Activated CD4-positive, alpha-beta memory T cell treated with anti-CD3 and anti-CD28 coated beads, Interleukin-2, amount 10 ng/mL, durations not matched to agents 7 days and 5 days (primary cell): ENCODE measurements at places on chromosomes 2 and 18. TPM values are rescaled to one million over a fixed set of nuclear protein-coding genes. Genes with fewer than 3 reads are reported as not detected.
A peak's percentile ranks its signal among the peaks of the same experiment; 100 is the strongest.

GRCh38 chr2:164450278-164450677 lies 171.0 kb downstream of the GRB14 start:
- no peaks in the 10 kb centered on the region for H3K27me3 ChIP-seq
- H3K4me1 ChIP-seq, result no peaks in the 10 kb centered on the region
- no peak overlapping the region for H3K27ac ChIP-seq
- H3K4me3 ChIP-seq, result no peak overlapping the region
- DNase-seq, result no peak
- no peaks in the 10 kb centered on the region for H3K36me3 ChIP-seq

DNA sequence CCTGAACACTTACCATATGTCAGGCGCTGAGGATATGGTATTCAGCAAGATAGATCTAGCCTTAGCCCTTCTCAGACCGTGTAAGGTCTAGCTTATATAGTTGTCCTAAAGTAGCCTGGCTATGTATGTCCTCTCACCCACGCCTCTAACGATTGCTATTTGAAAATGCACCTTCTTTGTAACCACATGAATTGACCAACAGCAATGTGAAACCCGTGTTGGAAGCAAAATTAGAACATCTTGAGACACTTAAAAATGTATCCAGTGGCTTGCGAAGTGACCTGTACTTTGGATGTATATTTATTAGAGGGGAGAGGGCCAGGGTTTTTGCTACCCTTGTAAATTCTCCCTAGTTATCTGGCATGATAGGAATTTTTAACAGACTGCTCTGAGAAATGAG lies 860.0 kb upstream of the ZEB2 start:
- H3K27me3 ChIP-seq, result no peaks in the 10 kb centered on the region
- no peaks in the 10 kb centered on the region for H3K4me1 ChIP-seq
- no peak overlapping the region for H3K4me3 ChIP-seq
- no peak overlapping the region for H3K27ac ChIP-seq
- no peak for DNase-seq

GRCh38 chr2:207423886-207424285 lies 105.9 kb upstream of the CREB1 start:
- peak overlapping the region; percentile 47 for H3K27ac ChIP-seq
- H3K4me3 ChIP-seq, result no peak overlapping the region
- DNase-seq, result peak; percentile 77
- peaks cover 21% of the 10 kb centered on the region for H3K4me1 ChIP-seq
- H3K27me3 ChIP-seq, result peaks cover 3% of the 10 kb centered on the region

- no peaks in the 10 kb centered on the region for H3K36me3 ChIP-seq
- no peaks in the 10 kb centered on the region for H3K4me1 ChIP-seq
- H3K4me3 ChIP-seq, result no peak overlapping the region
- no peaks in the 10 kb centered on the region for H3K27me3 ChIP-seq
These were observed 386.6 kb downstream of the NRXN1 start for GRCh38 chr2:50645346-50645745.

GRCh38 chr2:67142071-67142470 lies 255.1 kb upstream of the ETAA1 start:
- no peaks in the 10 kb centered on the region for H3K36me3 ChIP-seq
- H3K27me3 ChIP-seq, result no peaks in the 10 kb centered on the region
- DNase-seq, result no peak
- no peak overlapping the region for H3K4me3 ChIP-seq

DNA sequence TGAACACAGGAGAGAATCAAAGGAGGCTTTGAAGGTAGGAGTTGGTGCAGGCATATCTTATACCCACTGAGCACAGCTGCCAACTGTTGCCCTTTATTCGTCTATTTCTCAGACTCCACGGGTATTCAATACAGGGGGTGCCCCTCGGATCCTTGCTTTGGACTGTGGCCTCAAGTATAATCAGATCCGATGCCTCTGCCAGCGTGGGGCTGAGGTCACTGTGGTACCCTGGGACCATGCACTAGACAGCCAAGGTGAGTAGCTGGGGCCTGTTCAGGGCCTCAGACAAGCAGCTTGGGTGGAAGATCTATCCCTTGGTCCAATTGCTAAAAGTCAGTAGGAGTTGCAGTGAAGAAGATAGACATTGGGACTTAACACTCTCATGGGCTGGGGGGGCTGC lies 5.2 kb downstream of the CAD start:
- no peak for DNase-seq
- H3K4me3 ChIP-seq, result no peak overlapping the region
- H3K27me3 ChIP-seq, result no peaks in the 10 kb centered on the region
- H3K36me3 ChIP-seq, result peaks cover 68% of the 10 kb centered on the region

- peaks cover 37% of the 10 kb centered on the region for H3K36me3 ChIP-seq
- DNase-seq, result no peak
- no peak overlapping the region for H3K4me3 ChIP-seq
- H3K4me1 ChIP-seq, result peaks cover 34% of the 10 kb centered on the region
- no peaks in the 10 kb centered on the region for H3K27me3 ChIP-seq
- H3K27ac ChIP-seq, result peak overlapping the region; percentile 19
These were observed 30.5 kb downstream of the MAL start for GRCh38 chr2:95056044-95056443.

DNA sequence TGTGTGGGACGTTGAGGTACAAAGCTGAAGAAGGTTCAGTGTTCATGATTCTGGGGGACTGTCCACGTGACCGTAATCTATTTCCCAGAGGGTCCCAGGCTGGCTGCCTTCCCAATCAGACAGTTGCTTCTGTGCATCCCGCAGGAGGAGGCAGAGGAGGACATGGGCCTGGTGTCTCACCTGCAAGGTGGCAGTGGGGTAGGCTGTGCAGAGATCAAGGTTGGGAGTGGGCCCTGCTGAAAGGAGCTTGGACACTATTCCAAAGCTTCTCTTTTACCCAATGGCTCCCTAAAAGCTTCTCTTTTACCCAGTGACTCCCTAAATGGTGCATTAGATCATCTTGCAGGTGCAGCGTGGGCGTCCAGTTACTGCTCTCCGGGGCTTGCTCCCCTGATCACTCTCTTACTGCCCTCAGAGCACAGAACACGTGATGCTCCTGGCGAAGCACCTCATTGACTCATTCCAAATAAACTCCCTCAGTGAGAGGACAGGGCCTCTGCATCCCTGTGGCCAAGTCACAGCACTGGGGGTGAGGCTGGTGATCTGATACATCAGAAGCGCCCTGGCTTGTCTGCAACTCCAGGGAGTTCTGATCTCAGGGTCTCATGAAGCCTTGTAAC lies 41.5 kb downstream of the RNF144A start:
- no peak for DNase-seq
- H3K36me3 ChIP-seq, result peaks cover 6% of the 10 kb centered on the region
- H3K27me3 ChIP-seq, result no peaks in the 10 kb centered on the region
- no peaks in the 10 kb centered on the region for H3K4me1 ChIP-seq
- H3K27ac ChIP-seq, result no peak overlapping the region
- H3K4me3 ChIP-seq, result no peak overlapping the region

GRCh38 chr2:236646441-236646840 lies 76.8 kb downstream of the ACKR3 start:
- H3K27ac ChIP-seq, result no peak overlapping the region
- H3K36me3 ChIP-seq, result no peaks in the 10 kb centered on the region
- peaks cover 30% of the 10 kb centered on the region for H3K27me3 ChIP-seq

- H3K27me3 ChIP-seq, result no peaks in the 10 kb centered on the region
- no peak overlapping the region for H3K27ac ChIP-seq
- DNase-seq, result no peak
- H3K4me3 ChIP-seq, result no peak overlapping the region
These were observed 270.0 kb downstream of the AGAP1 start for GRCh38 chr2:235763816-235764215.

DNA sequence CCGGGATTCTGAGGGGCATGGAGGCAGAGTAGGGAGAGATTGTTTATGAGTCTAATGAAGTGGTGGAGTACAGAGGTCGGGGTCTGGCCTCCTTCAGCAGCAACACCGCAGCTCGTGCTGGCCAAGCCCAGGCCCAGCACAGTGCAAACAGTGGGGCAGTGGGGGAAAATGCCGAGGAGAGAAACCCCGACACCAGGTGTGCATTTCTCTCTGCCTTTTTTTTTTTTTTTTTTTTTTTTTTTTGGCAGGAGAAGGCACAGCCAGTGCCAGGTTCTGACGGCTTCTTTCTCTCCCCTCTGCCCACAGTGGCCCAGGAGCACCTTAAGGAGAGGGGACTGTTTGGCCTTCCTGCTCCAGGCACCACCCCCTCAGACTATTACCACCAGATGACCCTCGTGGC lies 219.3 kb downstream of the GLI2 start:
- peaks cover 2% of the 10 kb centered on the region for H3K4me1 ChIP-seq
- no peak overlapping the region for H3K4me3 ChIP-seq
- H3K27me3 ChIP-seq, result no peaks in the 10 kb centered on the region
- no peak for DNase-seq

DNA sequence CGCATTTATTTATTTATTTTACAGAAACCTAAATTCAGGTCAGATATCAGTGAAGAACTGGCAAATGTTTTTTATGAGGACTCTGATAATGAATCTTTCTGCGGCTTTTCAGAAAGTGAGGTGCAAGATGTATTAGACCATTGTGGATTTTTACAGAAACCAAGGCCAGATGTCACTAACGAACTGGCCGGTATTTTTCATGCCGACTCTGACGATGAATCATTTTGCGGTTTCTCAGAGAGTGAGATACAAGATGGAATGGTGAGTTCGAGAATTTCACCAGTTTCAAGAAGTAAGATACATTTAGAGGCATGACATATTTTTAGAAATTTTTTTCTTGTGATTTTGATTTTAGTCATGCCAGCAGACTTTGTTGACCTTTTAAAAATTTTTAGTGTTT lies 4.6 kb downstream of the CDCA7 start:
- peaks cover 54% of the 10 kb centered on the region for H3K4me1 ChIP-seq
- peak overlapping the region; percentile 68 for H3K27ac ChIP-seq
- peaks cover 55% of the 10 kb centered on the region for H3K36me3 ChIP-seq
- no peak overlapping the region for H3K4me3 ChIP-seq
- H3K27me3 ChIP-seq, result no peaks in the 10 kb centered on the region
- peak; percentile 37 for DNase-seq

- no peaks in the 10 kb centered on the region for H3K27me3 ChIP-seq
- H3K4me3 ChIP-seq, result no peak overlapping the region
- no peaks in the 10 kb centered on the region for H3K4me1 ChIP-seq
- no peak for DNase-seq
- H3K27ac ChIP-seq, result no peak overlapping the region
These were observed 196.0 kb downstream of the DCC start for GRCh38 chr18:52536039-52536438.

The CYP27A1 gene
- total RNA-seq, result not detected

The LIMS3 gene
- total RNA-seq, result 3.3 TPM

The GBX2 gene
- not detected for total RNA-seq

The ZNF521 gene
- not detected for total RNA-seq

The SCYGR7 gene
- not detected for total RNA-seq

The FAM110C gene
- 4.8 TPM for total RNA-seq

The LCLAT1 gene
- 17.0 TPM for total RNA-seq
